ENCODE measurements at places on chromosomes 13 and 19.

- DNase-seq = no peak
These were observed 74.7 kb downstream of the SPACA7 start for GRCh38 chr13:112450904-112451240.

DNA sequence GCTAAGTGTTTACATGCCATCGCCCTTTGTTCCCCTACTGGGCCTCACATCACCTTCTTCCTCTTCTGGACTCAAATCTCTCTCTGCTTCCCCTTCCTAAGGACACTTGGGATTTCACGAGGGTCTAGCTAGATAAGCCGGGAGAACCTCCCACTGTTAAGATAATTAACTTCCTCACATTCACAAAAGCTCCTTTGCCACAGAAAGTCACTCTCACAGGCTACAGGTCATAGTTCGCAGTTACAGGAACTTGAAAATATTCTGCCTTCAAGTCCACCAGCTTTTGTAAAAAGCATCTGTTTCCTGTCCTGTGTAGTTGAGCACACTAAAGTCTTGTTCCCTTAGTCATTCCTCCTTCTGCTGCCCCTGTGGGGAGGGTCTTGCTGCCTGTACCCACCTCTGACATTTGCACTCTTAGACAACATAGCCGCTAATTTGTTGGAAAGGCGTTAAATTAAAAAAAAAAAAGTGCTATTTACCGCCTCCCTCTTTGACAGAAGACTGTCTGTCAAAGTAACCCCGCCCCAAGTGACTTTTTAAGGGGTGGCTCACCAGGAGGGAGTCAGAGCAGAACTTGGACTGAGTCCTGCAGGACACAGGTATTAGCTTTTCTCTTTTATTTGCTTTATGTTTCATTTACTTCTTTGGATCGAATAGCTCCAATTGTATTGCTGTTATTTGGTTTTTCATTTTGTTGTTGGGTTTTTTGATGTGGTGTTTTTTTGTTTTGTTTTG lies 26.8 kb upstream of the CEACAM21 start:
- no peak for DNase-seq

DNA sequence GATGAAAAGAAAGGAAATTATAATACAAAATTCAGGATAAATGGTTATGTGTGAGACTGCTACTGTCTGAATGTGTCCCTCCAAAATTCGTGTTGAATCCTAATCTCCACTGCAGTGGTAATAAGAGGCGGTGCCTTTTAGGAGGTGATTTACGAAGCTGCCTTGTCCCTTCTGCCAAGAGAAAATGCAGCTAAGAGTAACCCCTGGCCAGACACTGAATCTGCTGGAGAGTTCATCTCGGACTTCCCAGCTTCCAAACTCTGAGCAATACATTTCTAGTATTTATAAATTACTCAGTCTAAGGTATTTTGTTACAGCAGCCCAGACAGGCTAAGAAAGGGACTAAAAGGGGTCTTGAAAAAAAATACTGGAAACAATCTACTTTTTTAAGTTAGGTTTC lies 152.6 kb downstream of the KLF12 start:
- DNase-seq = no peak

GRCh38 chr13:49791711-49792549 lies 552 bp downstream of the KPNA3 start:
- DNase-seq = no peak

DNA sequence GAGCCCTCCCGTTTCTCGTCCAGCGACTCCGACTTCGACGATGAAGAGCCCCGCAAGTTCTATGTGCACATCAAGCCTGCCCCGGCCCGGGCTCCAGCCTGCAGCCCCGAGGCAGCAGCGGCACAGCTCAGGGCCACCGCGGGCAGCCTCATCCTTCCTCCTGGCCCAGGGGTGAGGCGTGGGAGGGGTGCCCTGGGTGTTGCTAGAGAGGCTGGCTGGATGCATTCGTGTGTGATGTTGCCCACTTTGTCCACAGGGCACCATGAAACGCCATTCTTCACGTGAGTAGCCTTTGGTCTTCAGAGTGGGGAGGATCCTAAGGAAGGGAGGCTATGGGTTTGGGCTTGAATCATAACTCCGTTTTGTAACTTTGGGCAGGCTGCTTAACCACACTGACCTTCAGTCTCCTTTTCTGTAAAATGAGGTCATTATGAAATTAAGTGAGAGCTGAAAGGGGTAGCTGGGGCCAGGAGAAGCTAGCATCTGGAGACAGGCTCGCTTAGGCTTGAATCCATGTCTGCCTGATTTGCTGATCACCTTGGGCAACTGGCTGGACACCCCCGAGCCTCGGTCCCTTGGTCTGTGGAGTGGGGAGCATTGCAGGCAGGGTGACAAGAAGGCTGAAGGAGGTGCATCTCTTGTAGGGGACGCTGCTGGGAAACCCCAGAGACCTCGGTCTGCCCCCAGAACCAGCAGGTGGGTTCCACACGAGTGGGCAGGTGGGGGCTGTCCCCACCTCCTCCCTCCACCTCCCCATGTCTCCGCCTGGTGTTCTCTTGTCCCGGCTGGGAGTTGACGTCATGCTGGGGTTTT lies 18.7 kb upstream of the B3GNT3 start:
- DNase-seq = no peak

GRCh38 chr19:4062419-4063368 lies 4.0 kb downstream of the ZBTB7A start:
- peak; percentile 55 for DNase-seq

DNA sequence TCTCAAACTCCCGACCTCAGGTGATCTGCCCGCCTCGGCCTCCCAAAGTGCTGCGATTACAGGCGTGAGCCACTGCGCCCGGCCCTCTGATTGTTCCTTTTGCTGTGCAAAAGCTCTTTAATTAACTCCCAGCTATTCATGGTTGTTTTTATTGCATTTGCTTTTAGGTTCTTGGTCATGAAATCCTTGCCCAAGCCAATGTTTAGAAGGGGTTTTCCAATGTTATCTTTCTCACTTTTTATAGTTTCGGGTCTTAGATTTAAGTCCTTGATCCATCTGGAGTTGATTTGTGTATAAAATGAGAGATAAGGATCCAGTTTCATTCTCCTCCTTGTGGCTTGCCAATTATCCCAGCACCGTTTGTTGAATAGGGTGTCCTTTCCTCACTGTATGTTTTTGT lies 19.2 kb upstream of the GRTP1 start:
- DNase-seq = no peak
